DMS153 (cell line): ENCODE measurements at places on chromosomes 3 and 15.
A peak's percentile ranks its signal among the peaks of the same experiment; 100 is the strongest.

GRCh38 chr3:50637945-50638344 lies 21.0 kb downstream of the MAPKAPK3 start:
- no peak for DNase-seq

DNA sequence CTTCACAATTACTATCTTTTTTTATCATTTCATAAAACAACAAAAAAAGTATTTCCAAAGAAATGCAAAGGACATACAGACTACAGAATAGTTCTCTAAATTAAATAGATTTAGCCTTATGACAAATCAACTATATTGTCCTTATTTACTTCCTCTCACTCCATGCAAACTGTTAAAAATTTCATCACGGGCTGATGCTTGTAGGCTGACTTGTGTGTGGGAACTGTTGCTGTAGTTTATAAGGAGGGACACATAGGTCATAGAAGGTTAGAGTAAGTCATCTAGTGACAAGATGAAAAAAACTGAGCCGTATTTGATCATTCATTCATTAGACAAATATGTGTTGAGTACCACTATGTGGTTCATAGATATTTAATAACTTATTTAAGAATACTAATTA lies 232.5 kb upstream of the TBL1XR1 start:
- no peak for DNase-seq

- no peak for DNase-seq
Measured at GRCh38 chr3:124934577-124934976, at the start of gene MUC13. TSS of gene MUC13 (minus strand) at chr3:124934751. CDS start at chr3:124934712, 39 bp downstream.

DNA sequence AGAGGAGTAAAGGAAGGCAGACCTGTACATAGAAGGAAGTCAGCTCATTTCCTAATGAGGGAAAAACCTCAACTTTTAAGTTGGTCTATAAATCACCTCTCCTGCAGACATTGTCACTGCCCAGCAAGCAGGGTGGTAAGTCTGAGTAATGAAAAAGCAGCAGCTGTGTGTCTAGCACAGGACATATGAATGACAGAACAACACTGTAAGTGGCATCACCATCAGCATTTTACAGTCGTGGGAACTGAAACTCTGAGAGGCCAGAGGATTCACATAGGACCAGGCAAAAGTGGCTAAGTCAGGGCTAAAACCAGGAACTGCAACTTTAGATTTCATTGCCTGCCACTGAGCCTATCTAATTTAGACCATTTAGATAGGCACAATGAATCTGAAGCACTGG lies 235.6 kb downstream of the CLSTN2 start:
- DNase-seq, result peak; percentile 64

DNA sequence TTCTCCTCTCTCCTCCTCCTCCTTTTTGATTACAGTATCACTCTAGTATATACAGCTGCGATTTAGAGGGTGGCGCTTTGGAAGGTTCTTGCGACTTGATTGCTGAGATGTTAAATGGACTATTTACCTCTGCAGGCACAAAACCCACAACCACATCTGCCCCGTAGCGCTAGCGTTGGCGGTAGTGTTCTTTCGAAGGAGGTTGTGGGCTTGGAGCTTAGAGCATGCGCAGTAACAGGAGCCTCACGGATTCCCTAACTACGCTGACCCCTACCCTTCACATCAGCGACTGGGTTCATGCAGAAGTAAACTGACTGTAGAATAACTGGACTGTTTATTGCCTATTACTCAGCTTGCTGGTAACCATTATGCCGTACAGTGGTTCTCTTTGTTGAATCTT lies 58.0 kb downstream of the CGGBP1 start:
- no peak for DNase-seq

- DNase-seq, result no peak
Measured at GRCh38 chr3:109772520-109772919, 435.2 kb upstream of the DPPA4 start.

GRCh38 chr3:129736070-129736469 lies 129.6 kb upstream of the PLXND1 start:
- DNase-seq, result no peak

GRCh38 chr15:81311752-81312464 lies 12.0 kb downstream of the STARD5 start:
- no peak for DNase-seq

GRCh38 chr3:193702967-193703366 lies 110.0 kb downstream of the OPA1 start:
- DNase-seq, result no peak

DNA sequence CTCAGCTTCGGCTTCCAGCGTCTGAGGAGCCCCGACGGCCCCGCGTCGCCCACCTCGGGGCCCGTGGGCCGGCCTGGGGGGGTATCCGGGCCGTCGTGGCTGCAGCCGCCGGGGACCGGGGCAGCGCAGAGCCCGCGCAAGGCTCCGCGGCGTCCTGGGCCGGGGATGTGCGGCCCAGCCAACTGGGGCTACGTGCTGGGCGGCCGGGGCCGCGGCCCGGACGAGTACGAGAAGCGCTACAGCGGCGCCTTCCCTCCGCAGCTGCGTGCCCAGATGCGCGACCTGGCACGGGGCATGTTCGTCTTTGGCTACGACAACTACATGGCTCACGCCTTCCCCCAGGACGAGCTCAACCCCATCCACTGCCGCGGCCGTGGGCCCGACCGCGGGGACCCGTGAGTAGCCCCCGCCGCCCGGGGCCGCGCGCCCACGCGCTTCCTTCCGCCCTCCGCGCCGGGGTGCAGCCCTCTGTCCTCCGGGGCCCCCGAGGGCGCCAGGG lies 462 bp downstream of the EDEM1 start:
- no peak for DNase-seq

GRCh38 chr3:11661827-11662226 lies 18.1 kb upstream of the VGLL4 start:
- DNase-seq, result no peak

GRCh38 chr3:15261274-15261673 lies 55.2 kb downstream of the CAPN7 start:
- no peak for DNase-seq

DNA sequence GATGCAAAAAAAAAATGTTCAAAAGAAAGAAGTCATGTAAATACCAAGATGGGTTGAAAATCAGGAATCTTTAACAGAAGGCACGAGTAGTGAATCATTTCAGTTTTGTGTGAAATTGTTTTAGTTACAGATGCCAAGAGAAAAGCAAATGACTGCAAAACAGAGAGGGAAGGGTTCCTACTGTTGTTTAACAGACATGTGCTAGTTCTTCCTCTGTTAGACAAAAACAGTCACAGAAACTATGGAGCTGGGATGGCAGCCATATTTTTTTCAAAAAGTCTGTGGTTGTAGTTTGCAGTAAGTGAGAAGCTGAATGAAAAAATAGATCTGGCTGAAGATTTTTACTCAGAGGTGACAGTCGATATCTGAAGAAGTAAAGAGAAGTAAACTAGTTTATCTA lies 511.9 kb downstream of the ZIC1 start:
- DNase-seq, result no peak

- DNase-seq, result no peak
Measured at GRCh38 chr3:60133269-60134162, 1083.7 kb upstream of the CFAP20DC start.

DNA sequence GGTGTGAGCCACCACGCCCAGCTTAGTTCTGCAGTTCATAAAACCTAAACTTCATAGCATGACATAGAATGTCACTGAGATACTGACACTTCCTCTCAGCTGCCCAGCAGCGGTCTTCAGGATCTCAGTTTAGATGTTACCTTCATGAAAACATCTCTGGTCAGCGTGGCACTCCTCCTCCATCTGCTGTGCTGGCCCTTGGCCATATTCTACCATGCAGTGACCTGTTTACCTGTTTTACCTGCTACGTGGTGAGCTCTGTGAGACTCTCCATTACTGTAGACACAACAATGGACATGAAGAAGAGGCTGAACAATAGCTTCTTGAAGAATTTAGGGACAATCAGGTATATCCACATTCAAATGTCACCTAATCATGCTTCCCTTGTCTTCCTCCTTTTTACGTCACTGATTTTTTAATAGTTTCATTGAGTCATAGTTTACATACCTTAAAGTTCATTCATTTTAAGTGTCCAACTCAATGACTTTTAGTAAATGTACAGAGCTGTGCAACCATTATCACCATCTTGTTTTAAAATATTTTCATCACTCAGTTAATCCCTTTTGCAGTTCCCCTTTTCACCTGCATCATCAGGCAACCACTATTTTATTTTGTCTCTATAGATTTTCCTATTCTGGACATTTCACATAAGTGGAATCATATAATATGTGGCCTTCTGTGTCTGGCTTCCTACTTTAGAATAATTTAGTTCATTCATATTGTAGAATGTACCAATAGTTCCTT lies 32.2 kb upstream of the PTPN23 start:
- DNase-seq, result no peak

DNA sequence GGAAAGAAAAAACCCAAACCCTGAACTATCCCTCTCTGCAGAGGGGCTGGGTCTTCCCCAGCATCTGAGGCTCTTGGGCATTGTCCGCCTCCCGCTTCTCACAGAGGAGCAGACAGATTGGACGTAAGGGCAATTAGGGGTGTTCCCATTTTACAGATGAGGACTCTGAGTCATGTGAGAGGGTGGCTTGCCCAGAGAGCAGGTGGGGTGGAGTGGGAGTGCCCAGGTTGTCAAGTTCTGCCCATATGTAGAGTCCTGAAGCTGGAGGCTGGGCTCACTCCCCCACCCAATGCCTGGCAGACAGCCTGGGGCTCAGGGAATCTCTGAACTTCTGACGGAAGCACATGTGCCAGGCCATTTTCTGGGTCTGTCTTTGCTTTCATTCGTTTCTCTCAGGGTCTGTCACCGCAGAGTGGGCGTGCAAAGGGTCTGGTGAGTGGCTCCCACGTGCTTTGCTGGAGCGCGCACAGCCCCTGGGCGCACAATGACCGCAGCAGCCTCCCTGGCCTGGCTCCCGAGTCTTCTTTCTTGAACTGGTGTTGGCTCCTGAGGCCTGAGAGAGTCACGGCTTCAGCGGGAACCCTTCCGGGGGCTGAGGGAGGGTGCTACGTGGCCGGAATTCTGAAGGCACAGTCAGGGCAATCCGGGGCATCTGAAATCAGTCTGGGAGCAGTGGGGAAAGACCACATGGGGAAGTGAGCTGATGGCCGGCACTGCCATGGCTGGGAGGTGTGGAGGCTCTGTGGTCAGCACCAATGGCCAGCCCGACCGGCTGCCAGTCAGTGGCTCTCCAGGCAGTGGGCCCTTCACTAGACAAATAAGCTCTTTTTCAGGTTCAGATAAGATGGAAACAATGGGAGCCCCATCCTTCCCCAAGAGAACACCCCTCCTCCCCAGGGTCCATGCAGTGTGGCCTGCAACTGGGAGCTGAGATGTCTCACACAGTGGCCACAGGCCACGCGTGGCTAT lies 1.1 kb upstream of the TRPM1 start:
- DNase-seq, result no peak

DNA sequence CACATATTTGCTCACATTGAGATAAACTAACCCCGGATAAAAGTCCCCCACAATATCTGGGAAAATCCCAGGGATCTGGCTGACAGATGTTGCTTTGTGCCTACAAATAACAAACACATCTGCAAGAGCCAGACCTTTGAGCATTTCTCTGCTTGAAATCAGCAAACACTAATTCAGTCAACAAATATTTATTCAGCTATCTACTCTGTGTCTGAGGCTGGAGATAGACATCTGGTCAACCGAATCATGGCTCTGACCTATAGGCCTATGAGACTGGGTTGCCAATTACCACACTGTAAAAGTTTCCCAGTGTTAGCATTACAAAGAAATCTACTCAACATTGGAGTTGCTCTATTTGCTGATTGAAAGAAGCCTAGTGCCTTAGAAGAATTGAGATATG lies 201.1 kb upstream of the CADPS start:
- DNase-seq, result peak; percentile 28

GRCh38 chr15:52076889-52077781 lies 35.4 kb downstream of the BCL2L10 start:
- no peak for DNase-seq

DNA sequence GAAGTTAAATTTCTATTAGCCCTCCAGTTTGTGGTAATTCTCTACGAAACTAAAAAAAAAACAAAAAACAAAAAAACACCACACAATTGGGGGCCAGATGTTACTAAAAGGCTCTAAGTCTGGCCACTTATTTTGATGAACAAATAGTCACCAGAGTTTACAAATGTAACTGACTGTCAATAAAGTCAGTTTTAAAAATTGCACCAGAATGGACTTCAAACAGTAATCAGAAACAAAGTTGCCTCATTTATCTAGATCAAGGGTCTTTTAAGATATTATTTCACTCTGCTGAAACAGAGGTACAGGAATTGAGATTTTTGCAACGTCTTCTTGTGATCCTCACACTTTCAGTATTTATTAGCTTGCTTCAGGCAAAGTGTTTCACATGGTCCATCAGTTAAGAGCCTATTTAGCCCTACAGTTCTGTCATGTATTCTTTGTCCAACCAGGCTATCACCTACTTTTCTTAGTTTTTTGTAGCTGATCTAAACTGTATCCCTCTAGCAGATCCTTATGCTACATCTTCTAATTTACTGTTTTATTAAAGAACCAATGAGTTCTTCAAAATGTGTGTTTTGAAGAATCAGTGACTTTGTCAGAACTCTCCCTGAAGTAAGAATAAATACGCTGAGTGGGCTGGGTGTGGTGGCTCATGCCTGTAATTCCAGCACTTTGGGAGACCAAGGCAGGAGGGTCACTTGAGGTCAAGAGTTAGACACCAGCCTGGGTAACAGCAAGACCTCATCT lies 74.7 kb downstream of the ANKRD28 start:
- DNase-seq, result no peak

DNA sequence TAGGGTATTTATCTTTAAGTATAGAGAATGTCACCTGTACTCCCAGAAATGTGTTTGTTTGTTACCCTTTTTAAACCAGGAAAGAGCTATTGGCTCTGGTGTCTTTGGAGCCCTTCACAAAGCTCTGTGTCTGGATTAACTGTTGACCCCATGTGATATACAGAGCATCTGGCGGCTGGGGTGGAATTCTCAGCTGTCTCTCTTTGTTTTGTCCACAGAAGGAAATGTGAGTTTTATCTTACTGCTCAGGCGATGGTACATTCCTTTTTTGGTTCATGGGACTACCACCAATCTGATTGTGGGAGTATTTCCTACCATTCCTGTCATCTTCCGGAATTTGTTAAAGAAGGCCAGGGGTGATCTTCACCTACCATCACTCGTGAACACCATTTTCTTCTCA lies 120.3 kb downstream of the AKAP13 start:
- no peak for DNase-seq

DNA sequence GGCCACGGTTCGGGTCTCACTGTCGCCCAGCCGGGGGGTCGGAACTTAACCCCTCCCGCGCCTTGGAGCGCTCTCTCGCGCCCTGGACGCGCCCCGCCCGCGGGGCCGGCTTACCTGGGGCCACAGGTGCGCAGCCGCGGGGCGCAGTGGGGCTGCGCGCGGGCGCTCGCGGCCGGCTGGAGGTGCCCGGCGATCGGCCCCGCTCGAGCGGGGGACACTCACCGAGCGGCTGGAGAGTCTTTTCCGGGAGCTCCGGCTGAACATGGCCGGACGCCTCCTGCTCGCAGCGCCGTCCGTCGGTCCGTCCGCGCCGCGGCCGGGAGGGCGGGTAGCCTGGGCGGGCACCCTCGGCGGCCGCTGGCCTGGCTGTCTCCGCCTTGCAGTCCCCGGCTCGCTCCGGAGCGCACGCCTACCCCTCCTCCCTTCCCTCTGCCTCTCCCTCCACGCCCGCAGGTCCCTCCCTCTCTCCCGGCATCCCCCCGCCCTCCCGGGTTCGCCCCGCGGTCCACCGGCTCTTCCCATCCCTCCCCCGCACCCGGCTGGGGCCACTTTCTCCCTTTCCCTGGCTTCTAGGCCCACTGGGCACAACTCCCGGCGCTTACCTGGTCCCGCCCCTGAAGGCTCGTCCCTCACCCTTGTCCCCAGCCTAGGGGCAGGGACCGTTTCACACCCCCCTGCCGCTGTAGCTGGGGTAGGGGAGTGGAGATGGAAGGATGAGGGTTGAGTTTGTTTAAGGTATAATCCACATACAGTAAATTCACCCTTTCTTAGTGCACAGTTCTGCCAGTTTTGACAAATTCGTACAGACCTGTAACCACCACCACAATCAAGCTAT lies 220.1 kb upstream of the PRICKLE2 start:
- DNase-seq, result no peak
